Chondrocyte (in vitro differentiated cells): ENCODE measurements at places on chromosomes 2 and 18. TPM values are rescaled to one million over a fixed set of nuclear protein-coding genes. Genes with fewer than 3 reads are reported as not detected.

The ASB18 gene
- not detected in 3 replicates for total RNA-seq

The NFE2L2 gene
- total RNA-seq, result 65.7 to 88.2 TPM (median 86.8 TPM) in 3 replicates

DNA sequence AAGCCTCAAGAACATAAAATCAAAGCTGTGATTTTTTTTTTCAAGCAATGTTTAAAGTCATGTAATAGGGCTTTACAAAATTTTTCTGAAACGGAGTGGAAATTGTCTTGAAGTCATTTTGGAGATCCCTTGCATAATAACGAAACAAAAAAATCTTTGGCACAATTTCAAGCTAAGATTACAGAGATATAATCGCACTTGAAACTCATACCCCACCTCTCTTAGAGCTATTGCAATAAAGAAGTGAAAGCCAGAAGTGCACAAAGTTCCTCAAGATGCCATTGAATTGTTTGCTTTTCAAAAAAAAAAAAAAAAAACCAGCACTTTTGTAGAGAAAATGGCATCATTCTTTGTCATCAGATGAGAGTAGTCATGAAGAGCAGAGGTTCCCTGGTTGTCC, 152.3 kb downstream of the PAX3 start:
- no peak for DNase-seq

DNA sequence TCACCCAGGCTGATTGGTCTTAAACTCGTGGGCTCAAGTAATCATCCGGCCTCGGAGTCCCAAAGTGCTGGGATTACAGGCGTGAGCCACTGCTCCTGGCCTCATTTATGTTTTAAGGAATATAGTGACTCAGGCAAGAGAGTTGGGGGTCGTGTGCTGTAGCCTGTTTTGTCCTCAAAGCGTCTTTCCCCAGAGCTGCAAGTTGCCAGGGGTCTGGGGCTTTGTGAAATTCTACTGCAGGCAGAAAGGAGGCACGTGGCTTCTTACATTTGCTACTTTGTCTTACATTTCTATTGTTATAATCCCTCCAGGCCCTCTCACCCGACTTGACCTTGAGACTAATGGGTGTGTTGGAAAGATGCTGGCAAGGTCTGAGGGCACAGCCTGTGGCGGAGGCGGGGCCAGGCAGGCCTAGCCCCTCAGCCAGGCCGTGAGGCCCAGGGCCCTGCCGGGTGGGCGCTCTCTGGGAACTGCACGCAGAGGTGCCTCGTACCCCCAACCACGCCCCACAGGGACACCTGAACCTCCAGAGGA, 85.8 kb upstream of the NDUFV2 start:
- no peak for DNase-seq

GRCh38 chr2:215140166-215140707, 1.8 kb upstream of the ABCA12 start:
- DNase-seq, result no peak
